ENCODE measurements at places on chromosomes 6 and 20.

DNA sequence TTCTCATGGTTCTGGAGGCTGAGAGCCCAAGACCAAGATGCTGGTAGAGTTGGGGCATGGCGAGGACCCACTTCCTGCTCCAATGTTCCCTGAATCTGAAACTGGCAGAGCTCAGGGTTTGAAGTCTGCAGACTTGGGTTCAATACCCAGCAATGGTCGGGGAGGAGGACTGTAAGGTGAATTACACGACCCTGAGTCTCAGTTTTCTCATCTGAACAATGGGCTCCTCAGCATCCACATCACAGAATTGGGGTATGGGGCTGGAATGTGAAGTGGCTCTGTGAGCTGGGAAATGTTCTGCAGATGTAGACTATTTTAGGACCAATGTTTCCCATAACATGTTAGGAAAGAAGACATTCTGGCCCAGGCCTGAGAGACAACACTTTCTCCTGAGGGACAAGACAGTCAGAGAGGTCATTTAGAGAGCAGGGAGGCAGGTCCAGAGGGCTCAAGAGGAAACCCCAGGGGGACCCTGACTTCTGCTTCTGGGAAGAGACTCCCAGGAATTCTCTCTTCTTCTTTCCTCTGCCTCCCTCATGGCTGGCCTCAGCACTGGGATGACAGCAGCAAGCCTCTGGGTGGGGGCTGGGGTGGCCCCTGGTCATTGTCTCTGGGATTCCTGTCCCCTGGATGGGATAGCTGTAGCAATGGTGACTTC, 141.3 kb upstream of the PMEPA1 start:
- DNase-seq: no peak

DNA sequence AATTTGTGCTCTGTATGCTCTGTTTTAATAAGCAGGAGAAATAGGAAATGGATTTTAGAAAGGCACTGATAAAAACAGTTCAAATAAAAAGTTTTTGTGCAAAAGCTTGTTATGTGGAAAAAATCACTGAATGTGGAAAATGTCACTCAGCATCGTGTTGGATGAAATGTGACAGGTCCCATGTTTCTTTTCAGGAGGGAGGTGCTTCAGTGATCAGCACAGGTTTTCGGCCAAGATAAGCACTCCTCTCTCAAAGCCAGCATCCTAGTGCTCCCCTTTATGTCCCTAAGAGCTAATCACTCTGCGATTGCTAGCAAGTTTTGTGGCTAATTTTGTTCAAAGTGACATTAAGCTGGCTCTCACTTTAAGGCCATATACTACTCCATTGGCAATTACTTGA, 12.0 kb downstream of the UBE3D start:
- DNase-seq: no peak

GRCh38 chr6:47587493-47587892, 109.9 kb downstream of the CD2AP start:
- no peak for DNase-seq

DNA sequence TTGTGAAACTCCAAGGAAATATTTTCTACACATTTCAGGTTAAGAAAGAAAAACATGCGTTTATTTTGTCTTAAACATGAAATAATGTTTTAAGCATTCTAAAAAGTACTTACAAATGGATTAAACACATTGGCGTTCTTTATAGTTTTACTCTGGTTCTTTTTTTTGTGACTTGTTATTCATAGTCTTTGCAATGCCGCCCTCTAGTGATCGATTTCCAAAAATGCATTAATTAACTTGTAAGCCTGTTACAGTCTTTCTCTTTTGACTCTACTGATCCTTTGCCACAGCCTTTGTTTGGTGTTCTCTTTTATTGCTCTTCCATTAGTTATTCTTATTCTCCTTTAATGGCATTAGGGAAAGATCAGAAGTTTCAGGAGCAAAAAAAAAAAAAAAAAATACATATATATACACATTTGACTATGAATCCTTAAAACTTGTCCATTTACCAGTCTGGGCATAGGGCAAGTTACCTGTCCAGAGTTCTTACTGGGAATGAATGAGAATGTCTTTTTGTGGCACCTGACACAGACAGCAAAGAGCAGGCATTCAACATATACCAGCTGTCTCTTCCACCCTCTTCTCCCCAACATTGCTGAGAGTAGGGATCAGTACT, 59.9 kb downstream of the MACROD2 start:
- DNase-seq: peak; percentile 52

DNA sequence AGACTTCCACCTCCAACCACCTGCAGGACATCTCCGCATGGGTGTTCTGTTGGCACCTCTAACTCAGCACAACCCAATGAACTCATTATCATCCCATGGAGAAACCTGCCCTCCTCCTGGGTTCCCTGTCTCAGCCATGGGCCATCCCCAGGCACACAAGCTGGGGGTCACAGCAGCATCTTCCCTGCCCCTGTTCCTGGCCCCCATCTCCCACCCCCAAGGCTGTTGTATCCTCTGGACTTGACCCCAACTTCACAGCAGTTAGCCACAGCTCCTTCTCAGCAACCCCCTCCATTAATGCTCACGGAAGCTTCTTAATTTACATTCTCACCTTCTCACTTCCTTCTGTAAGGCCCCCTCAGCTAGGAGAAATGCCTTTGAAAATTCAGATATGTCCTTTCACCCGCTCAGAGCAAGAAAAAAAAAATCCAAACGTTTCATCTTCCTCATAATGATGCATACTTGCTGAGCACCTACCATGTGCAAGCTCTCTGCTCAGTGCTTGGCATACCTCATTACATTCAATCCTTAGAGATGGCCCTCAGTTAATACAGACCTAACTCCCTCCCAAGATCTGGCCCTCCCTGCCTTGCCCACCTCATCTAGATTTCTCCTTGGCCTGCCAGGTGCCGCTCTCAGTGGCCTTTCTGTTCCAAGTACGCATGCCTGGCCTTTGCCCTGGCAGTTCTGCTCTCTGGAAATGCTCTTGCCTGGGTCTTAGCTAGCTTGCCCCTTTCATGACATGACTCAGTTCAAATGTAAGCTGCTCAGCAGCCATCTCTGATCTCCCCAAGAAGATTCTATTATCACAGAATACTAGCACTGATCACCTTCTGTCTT, 2.5 kb upstream of the NELFCD start:
- DNase-seq: no peak

- DNase-seq: no peak
These were observed 115.0 kb downstream of the HFE start for GRCh38 chr6:26202201-26202611.

DNA sequence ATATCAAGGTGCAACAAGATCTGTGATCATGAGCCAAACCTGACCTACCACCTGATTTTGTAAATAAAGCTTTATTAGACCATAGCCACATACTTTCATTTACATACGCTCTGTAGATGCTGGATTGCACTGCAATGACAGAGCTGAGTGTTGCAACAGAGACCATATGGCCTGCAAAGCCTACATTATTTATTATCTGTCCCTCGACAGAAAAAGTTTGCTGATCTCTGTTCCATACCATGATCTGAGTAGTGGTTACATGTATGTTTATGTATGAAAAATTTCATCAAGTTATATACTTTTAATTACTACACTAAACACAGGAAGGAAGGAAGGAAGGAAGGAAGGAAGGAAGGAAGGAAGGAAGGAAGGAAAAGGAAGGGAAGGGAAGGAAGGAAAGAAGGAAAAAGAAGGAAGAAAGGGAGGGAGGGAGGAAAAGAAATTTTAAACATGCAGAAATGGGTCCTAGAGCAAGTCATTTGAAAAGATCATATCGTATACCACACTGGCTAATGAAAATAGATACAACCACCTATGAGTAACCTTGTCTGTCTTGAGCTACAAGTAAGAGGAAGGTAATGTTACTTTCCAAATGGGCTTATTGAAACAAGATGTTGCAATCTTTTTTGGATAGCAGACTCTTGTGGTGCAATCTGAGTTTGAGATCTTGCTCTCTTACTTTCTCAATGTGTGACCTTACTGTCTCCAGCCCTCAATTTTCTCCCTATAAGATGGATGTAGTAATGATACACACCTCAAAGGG, 441.0 kb downstream of the KIF16B start:
- no peak for DNase-seq

GRCh38 chr6:143068001-143068400, 7.3 kb downstream of the AIG1 start:
- DNase-seq: no peak

- DNase-seq: no peak
These were observed 150.1 kb downstream of the SASH1 start for GRCh38 chr6:148492654-148493290.

DNA sequence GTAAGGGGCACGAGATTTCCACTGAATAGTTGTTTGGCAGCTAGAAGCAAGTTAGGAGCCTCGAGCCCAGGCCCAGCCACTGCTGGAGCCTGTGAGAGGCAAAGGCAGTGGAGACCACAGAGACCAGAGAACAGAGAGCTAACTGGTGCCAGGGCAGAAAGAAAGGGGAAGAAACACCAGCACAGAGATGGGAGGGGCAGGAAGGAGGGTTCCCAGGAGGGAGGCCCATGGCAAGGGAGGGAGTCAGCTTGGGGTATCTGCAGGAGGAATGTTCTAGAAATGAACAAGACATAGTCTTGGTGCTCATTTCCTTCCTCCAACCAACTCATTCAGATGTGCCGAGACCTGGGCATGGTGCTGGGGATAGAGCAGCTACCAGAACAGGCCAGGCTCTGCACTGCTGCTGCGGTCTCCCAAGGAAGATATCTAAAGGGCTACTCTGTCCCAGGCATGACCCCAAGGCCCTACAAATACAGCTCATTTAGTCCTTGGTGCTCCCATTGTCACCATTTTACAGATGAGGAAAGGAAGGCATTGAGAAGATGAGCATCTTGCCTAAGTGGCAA, 10.7 kb downstream of the ANGPT4 start:
- DNase-seq: no peak

DNA sequence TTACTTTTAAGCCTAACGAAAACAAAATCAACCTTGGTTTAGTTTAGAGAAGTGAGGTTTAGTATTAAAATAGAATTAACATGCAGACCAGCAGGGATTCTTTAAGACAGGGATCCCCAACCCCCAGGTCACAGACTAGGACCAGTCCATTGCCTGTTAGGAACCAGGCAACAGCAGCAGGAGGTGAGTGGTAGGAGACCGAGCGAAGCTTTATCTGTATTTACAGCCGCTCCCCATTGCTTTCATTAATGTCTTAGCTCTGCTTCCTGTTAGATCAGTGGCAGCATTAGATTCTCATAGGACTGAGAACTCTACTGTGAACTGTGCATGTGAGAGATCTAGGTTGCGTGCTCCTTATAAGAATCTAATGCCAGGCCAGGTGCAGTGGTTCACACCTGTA, 225.9 kb downstream of the NKAIN2 start:
- DNase-seq: no peak

- DNase-seq: peak; percentile 71
These were observed at the start of gene STK35 for GRCh38 chr20:2101057-2101864. STK35 (plus strand) TSS chr20:2101827; CDS start chr20:2101882, 55 bp downstream.

DNA sequence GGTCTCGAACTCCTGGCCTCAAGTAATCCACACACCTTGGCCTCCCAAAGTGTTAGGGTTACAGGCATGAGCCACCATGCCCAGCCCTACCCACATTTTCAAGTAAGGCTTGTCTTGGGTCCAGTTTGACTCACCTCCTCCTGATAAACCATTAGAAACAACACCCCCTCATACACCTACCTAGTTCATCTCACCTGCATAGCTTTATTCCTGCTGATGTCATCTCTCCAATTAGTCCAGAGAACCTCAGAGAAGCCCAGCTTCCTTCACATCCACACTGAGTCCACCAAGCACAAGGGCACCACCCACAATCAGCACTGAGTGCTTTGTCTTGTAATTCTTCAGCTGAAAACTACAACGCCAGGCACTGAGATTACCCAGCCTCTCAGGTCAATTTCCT, 35.3 kb downstream of the KIF16B start:
- DNase-seq: no peak

DNA sequence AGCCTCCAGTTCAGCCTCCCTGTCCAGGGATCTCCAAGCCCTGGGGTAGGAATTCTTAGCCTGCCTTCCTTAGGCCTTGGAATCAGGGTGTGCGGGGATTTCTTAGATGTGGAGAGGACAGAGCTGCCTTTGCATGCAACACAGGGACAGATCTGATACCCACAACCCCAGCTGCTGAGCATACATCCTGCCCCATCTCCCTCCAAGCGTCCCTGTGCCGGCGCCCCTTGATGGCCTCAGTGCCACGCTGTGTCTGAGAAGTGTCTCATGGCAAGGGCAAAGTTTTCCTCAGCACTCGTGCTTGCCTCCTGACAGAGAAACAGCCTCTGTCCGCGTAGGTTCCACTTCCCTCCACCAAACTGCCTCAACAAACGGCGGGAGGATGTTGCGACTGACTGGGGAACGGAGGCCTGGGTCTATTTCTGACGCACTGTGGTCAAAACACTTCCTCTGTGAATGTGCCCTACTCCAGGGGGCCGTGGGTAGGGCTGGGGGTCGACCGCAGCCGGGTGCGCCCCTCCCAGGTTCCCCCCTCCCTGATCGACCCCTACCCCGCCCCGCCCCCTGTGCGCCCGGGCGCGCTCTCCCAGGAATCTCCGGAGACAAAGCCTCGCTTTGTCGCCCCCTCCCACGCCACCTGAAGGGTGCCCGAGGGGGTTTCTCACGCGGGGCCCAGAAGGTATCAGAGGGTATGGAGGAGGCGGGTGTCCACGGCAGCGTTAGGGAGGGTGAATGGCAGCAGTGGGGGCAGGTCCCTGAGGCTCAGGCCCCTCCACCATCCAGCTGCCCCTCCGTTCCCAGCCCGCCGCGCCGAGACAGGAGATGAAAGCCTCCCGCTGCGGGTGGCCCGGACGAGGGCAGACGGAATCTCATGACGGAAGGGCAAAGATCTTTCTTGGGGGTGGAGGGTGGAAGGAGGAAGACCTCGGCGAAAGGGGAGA, 806 bp downstream of the MICAL1 start:
- DNase-seq: peak; percentile 80

GRCh38 chr20:61937963-61938838, 127.5 kb downstream of the TAF4 start:
- DNase-seq: no peak

DNA sequence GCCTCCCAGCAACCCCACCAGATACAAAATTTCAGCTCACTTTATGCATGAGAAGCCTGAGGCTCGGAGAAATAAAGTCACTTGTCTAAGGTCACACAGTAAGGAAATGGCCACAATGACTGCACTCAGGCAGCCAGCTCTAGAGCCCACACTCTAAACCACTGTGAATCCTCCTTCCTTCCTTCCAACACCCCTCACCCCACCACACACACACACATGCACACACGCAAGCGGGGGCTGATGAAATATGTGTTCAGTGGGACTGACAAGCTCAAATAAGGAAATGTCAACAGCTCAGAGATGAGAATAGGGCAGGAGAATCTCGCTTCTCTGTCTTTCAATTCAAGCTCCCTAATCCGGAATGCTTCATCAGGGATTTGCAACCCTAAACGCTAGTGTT, 6.0 kb upstream of the BPIFA1 start:
- no peak for DNase-seq

GRCh38 chr6:134034478-134034877, 17.9 kb downstream of the SLC2A12 start:
- DNase-seq: peak; percentile 28

GRCh38 chr20:48695255-48695654, 132.5 kb downstream of the PREX1 start:
- no peak for DNase-seq

- peak; percentile 12 for DNase-seq
These were observed 2.0 kb downstream of the MAN1A1 start for GRCh38 chr6:119347466-119348095.

Data from activated CD4-positive, alpha-beta T cell treated with anti-CD3 and anti-CD28 coated beads, Interleukin-2, amount 10 ng/mL, durations not matched to agents 7 days and 5 days (primary cell).